ENCODE measurements at places on chromosomes 1 and 21.
A peak's percentile ranks its signal among the peaks of the same experiment; 100 is the strongest.

- DNase-seq = no peak
Observed at GRCh38 chr1:30694280-30695175, 28.9 kb downstream of the MATN1 start.

DNA sequence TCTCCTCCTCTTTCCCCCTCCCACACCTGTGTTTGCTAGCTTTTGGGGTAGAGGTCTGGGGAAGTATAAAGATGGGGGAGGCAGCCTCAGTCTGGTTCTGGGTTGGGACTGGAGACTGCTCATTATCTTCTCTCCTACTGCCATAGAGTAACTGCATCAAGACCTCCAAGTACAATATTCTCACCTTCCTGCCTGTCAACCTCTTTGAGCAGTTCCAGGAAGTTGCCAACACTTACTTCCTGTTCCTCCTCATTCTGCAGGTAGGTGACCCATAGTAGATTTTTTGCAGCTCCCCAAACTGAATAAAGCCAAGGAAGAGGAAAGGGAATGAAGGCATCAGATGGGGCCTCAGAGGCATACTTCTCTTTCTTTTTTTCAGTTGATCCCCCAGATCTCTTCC is 5.3 kb downstream of the ATP8B2 start:
- DNase-seq = no peak

- no peak for DNase-seq
Observed at GRCh38 chr1:41590331-41590730, 105.8 kb upstream of the EDN2 start.

GRCh38 chr1:226945106-226945857 is 5.2 kb downstream of the COQ8A start:
- DNase-seq = no peak

GRCh38 chr1:19752083-19752696 is 47.5 kb downstream of the TMCO4 start:
- DNase-seq = no peak

DNA sequence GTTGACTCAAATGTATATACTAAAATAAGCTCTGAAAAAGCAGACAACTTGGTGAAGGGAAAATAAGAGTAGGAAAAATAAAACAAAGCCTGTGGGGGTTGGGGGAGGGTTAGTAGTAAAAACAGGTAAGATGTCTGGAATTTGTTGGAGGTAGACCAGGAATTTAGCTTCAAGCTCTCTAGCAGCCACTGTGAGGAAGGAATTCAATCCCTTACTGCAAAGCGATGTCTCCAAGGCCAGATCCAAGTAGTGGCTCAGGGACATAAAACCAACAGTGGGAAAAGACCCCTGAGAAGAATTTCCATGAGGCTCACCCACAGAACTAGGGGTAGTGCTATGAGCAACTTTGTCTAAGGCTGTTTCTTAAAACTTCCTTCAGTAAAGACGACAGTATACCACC is 7.8 kb downstream of the ANGPTL7 start:
- DNase-seq = no peak

- DNase-seq = no peak
Observed at GRCh38 chr1:31588751-31589515, 12.6 kb downstream of the TINAGL1 start.

DNA sequence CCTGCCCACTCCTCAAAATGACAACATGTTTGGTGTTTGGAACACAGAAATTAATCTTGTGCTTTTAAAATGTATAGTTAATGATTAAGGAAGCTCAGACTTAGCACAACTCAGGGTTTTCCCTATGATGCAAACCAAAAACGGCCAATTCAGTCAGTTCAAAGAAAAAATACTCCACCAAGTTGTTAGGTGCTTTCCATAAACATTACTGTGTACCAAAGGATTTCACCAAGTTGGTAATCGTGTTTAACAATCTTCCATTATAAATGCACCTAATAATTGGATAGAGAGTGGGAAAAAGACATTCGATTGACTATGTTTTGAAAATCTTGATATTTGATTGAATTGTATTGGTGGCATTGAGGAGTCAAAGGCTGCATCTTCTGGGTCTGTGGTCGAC is 33.3 kb upstream of the DUSP10 start:
- no peak for DNase-seq

GRCh38 chr1:183840140-183840539 is 35.2 kb downstream of the RGL1 start:
- no peak for DNase-seq

GRCh38 chr1:209817691-209818090 is 10.1 kb upstream of the UTP25 start:
- no peak for DNase-seq

DNA sequence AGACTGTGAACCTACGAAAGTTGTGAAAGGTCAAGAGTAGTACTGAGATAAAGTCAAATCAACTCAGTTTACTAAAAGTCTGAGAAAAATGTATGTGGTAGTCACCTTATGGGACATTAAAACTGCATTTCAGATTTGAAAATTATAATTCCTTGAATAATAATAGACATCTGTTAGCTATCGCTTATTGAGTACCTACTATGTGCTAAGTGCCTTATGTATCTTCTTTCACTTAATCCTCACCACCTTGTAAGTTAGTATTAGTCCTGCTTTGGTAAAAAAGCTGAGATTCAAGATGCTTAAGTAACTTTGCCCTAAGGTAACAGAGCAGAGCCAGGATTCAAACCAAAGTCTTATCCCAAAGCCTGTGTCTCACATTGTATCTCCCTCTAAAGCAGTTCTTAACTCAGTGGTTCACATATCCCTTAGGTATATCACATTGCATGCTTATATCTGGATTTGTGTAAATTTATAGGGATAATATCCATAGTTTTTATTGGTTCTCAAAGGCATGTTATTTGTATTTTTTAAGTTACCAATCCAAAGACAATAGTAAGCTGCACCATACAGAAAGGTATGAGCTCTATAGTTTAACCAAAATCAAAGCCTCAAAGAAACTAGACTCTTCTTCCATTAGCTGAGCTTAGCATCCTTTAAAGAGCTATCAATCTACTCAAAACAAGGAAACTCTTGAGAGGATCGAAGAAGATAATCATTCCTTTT is 865 bp downstream of the PIGC start:
- no peak for DNase-seq

GRCh38 chr1:19872190-19872589 is 10.0 kb upstream of the OTUD3 start:
- DNase-seq = no peak

- DNase-seq = no peak
Observed at GRCh38 chr1:72435025-72435424, 152.7 kb upstream of the NEGR1 start.

DNA sequence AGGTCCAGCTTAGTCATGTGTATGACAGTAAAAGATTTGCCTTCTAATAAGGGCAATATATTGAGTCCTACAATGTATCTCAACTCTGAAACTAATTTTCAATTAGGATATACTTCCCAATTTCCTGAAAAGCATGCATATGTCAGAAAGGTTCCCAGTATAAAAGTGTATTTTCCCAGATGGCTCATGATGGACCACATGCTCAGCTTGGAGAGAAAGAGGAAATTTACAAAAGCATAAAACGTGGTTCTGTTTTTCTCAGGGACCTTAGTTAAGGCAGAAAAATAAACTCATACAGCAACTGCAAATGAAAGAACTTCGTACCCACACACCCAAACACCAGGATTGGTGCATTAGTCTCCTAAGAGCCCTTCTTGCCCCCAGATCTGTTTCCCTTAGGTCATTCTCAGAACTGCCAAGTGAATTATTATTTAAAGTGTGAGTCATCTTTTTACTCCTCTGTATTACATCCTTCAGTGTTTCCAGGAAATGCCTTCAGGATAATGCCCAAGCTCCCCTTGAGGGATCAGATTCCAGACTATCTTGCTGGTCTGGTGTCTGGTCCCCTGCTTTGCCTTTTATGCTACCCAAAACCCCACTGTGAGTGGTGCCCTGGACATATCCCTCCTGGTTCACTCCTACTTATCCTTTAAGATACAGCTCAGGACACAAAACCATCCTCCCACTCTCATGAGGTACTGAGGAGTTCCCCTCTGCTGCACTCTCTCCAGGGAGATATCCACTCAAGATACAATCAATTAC is 57.4 kb downstream of the SSX2IP start:
- DNase-seq = no peak

- DNase-seq = no peak
Observed at GRCh38 chr1:44049839-44050238, 18.6 kb upstream of the SLC6A9 start.

GRCh38 chr1:53431805-53432565 is 27.2 kb upstream of the DMRTB1 start:
- DNase-seq = no peak

GRCh38 chr1:152392909-152393308 is 21.2 kb downstream of the CRNN start:
- no peak for DNase-seq

- DNase-seq = no peak
Observed at GRCh38 chr1:99754055-99754626, 12.3 kb downstream of the FRRS1 start.

- no peak for DNase-seq
Observed at GRCh38 chr21:45836268-45836655, 145.3 kb upstream of the COL6A1 start.

GRCh38 chr1:88998716-88999115 is 6.3 kb upstream of the KYAT3 start:
- DNase-seq = peak; percentile 72

DNA sequence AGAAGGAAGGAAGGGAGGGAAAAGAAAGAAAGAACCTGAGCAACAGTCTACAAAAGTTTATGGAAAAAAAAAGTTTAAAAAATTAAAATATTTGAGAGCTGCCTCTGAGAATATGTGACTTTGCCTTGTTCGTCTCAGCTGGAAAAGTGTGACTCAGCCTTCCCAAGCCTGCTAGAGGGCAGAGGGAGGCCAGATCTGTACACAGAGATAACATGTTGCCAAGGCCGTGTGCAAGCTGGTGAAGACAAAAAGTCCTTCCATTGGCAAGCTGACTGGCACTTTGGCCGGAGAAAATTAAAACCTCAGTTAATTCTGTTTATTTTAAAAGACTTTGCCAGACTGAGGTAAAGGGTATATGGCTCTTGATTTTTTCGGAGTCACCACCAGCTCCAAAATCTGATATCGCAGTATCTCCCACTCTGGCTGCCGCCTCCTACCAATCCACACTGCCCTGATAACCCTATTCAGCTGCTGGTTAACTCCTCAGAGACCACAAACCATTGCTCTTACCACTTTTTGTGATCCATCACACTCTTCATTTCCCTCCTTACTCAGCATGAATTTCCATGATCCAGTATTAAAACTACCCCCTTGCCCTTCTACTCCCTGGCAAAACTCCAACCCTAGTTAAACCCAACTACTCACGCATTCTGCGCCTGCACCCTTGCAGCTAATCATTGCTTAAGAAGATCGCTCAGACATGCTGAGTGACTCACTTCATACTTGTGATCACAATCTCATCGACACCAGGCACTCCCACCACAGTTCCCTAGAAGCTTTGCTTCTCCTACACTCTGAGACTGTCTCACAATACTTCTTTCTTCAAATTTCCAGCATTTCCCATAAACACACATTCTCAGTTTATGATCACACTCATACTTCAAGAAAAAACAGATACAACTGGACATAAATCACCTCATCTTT is 5.7 kb upstream of the PPP1R15B start:
- DNase-seq = no peak

DNA sequence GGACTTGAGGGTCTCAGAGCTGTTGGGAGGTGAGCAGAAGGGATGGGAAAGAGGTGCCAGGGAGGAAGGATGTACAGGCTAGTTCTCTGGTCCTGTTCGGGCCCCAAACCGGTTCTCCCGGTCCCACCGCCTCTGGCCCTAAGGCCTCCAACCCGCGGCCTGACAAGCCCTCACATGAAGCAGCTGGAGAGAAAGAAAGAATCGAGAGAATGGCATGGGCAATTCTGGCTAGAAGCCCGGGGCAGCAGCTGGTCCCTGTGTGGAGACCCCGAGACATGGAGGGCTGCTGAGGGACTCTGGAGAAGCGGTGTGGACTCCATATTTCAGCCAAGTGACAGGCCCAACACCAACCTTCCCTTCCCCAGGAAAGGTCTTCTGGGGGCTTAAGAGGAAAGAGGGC is 730 bp downstream of the CDC42SE1 start:
- DNase-seq = no peak

DNA sequence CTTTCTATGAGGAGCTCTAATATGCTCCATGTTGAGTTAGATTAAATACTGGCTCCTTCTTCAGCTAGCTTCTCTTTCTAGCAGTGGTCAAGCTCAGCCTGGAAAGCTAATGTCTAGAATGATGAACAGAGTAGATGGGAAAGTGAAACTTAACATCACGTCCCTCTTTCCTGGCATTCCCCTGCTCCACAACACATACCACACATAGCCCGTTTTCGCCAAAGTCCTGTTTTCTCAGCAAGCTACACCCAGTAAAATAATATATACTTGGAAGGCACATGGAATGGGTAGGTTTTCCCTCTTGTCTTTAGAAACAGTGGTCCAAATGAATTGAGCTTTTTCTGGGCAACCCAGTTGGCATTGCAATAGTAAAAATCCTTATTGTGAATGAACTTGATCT is 3.8 kb downstream of the KRTAP27-1 start:
- no peak for DNase-seq

- no peak for DNase-seq
Observed at GRCh38 chr1:247443641-247444040, 14.3 kb downstream of the OR2B11 start.

DNA sequence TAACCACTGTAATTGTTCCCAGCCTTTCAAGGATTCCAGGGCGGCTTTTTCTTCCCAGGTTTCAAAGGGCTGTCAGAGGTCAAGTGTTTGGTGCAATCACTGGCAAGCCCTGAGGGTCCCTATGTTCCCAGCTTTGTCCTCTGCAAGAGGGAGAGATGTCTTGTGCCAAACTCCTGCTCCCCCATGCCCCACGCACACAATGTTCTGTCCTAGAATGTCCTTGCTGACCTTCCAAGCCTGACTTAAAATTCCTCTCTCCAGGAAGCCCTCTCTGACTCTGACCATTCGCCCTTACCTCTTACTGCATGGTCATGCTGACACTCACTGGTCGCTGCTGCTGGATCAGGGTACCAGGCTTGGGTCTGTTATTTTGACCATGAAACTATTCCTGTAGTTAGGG is 152.5 kb upstream of the KCND3 start:
- no peak for DNase-seq

DNA sequence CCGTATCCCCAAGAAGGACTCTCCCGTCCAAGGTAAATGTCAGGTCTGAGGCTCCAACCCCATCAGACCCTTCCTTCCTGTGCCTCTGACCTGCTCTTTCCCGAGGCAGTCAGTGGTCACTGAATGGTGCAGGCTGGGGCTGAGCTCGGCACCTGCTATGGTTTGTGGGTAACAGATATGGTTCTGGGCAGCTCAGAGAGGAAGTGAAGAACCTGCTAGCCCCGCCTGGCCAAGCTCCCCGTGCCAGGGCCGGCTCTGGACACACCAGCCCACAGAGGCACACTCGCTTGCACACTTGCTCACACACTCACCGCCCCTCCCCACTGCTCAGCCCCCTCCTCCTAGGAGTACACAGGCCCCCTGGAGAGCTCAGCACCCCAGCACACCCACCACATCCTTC is 16.4 kb downstream of the NCMAP start:
- DNase-seq = no peak

- DNase-seq = no peak
Observed at GRCh38 chr1:209844695-209845407, 17.1 kb downstream of the UTP25 start.

- no peak for DNase-seq
Observed at GRCh38 chr1:225559326-225559725, 93.6 kb downstream of the ENAH start.

- no peak for DNase-seq
Observed at GRCh38 chr1:204751883-204752687, 66.5 kb upstream of the LRRN2 start.

GRCh38 chr1:219520241-219520640 is 92.7 kb downstream of the ZC3H11B start:
- DNase-seq = no peak

GRCh38 chr1:109371341-109371739 is 26.4 kb downstream of the SORT1 start:
- DNase-seq = no peak

Data from stimulated activated naive CD4-positive, alpha-beta T cell (primary cell).